Coronary artery (tissue), 2 donors: ENCODE measurements at places on chromosomes 3 and 15.

GRCh38 chr3:149247929-149248691 is 26.5 kb upstream of the CP start:
- DNase-seq, result no peak

DNA sequence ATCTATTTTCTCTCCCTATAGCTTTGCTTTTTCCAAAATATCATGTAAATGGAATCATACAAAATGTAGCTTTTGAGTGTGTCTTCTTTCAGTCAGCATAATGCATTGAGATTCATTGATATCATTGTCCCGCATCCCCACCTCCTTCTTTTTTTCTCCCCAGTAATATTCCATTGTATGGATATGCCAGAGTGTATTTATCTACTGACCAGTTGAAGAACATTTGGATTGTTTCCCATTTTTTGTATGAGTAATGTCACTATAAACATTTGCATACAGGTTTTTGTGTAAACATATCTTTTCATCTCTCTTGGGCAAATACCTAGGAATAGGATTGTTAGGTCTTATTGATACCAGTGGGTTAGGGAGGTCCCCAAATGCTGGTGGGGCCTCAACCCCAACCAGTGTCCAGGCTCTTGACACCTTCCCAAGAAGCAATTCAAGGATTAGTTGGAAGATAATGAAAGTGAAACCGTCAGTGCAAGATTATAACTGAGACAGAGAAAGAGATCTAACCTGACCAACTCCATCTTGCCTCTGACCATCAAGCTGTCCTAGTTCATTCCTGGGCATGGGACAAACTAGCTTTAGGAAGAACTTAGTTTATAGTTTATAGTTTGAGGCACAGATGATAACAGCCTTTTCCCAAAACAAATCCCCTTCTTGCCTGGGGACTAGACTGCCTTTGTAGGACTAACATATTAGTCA is 7.4 kb upstream of the SLC33A1 start:
- DNase-seq, result no peak

DNA sequence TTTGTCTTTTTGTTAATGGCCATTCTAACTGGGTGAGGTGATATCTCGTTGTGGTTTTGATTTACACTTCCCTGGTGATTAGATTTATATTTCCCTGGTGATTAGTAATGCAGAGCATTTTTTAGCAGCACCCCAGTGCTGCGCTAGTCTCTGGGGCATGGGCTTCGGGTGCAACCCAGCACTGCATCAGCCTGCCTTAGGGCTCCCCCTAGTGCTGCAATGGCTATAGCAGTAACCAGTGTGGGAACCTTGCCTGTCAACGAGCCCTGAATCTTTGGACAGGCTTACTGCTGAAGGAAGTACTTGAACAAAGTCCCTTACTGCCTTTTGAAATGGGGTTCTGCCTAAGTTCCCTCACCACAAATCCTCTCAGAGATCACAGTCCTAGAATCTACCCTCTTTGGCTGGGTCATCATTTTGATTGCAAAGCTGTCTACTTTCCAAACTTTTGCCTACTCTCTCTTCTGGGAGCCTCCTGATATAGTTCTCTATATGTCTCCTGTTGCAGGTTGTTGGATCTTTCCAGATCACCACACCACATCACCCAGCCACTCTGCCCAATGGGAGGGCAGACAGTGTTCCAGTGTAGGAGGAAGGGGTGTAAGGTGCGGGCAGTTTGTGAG is 79.2 kb upstream of the CCNL1 start:
- DNase-seq, result no peak

GRCh38 chr15:80489030-80489594 is 84.9 kb downstream of the ARNT2 start:
- no peak for DNase-seq

DNA sequence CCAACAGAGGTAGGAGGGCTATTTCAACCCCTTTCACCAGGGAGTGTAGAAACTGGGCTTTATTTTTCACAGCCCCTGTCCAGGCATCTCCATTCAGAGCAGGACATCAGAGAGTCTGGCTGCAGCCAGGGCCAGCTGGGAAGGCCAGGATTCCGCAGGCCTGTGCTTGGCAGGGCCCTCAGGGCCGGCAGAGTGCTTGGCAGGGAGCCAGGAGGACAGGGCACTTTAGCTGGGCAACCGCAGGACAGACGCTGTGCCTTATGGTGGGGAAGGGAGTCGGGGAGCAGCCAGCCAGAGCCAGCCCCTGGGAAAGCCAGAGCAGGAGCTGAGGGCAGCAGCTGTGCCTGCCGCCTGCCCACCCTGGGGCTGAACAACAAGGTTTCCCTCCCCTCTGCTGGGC is 34.5 kb upstream of the IQCF6 start:
- no peak for DNase-seq

DNA sequence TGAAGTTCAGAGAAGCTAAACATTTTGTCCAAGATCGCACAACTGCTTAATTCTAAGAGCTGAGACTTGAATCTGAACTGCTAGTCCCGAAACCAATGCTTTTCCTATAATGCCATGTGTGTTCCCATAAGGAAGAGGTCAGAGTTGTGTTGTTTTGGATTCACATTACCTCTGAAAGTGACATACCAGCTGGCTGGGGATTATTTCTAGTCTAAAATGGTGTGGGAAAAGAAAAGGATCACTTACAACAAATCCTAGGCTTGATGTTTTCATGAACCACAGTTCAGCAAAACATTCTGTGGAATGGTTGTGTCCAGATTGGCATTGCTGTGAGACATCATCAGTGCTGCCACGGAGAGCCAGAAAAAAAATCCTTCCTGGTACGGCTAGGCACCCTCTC is 35.0 kb upstream of the LRRC3B start:
- DNase-seq, result no peak
